ENCODE measurements at places on chromosomes 6 and 20. TPM values are rescaled to one million over a fixed set of nuclear protein-coding genes. Genes with fewer than 3 reads are reported as not detected.

NHLRC1 gene
- polyA plus RNA-seq: 2.6 TPM

GRCh38 chr20:59836767-59837166 is 96.7 kb downstream of the SYCP2 start:
- DNase-seq: peak; percentile 48

DNA sequence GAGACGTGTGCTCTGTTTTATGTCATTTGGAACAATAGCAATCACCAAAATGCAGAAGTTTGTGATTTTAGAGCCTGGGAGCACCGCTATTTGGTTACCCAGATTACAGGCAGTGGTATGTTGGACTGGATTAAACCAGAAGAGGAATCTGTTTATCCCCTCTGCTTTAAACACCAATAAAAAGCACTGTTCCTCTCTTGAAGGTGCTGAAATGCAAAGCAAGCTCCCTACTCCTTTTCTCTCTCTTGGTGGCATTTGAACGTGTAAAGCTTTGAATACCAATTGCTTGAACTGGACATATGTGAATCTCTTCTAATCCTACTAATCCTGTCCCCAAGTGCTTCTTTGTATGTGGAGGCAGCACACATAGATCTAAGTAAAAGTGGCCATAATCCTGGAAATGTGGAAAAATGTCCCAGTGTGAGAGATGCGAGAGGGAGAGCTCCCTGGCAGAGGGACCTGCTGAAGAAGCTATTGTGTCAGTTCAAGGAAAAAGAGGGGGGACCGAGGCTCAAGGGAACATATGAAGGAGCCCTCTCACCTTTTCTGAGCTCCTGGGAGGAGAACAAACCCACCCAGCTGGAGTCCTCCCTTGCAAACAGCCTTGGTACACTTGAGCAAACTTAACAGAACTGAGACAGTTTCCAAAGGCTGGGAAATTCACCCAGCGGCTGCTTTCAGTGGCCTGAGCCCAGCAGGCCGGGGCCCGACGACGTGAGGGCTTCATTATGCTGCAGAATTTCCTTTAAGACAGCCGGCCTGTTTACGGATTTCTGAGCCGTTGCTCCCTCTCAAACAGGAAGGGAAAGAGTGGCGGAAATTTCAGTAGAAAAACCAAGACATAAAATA is 18.8 kb upstream of the OLIG3 start:
- no peak for DNase-seq

NMBR gene
- polyA plus RNA-seq: 0.09 TPM

DNA sequence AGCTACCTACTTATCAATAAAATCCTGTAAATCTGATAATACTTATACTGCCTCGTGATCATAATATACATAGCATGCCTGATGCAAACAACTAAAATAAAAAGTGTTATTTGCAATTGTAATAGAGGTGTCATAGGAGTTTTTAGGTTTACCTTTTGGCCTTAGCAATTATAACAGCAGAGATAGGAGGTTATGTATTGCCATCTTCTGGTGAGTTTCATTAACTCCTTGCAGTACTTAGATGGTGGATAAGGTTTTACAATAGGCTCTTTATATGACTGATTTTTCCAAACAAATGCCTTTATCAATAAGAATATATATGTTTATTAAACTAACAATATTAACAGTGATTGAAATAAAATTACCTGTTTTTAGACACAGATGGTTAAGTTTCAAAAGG is 27.8 kb upstream of the MYCT1 start:
- no peak for DNase-seq

CRISP1 gene
- polyA plus RNA-seq: 0.25 TPM

ESR1 gene
- 0.63 TPM for polyA plus RNA-seq

GRCh38 chr6:39342692-39343395 is 20.3 kb upstream of the KCNK16 start:
- no peak for DNase-seq

HLA-E gene
- 170 TPM for polyA plus RNA-seq

GRCh38 chr20:18090044-18090443 is 32.3 kb upstream of the OVOL2 start:
- DNase-seq: no peak

DNMT3B gene
- polyA plus RNA-seq: 2.4 TPM
